Activated naive CD8-positive, alpha-beta T cell treated with anti-CD3 and anti-CD28 coated beads, Interleukin-2, amount 10 ng/mL, durations not matched to agents 7 days and 5 days (primary cell): ENCODE measurements at places on chromosomes 4 and X.

GRCh38 chr4:84699001-84699671 is 116.2 kb downstream of the CDS1 start:
- no peak for DNase-seq
- H3K27me3 ChIP-seq: peaks cover 29% of the 10 kb centered on the region
- no peak overlapping the region for H3K27ac ChIP-seq
- no peaks in the 10 kb centered on the region for H3K36me3 ChIP-seq
- H3K4me3 ChIP-seq: no peak overlapping the region
- peaks cover 11% of the 10 kb centered on the region for H3K4me1 ChIP-seq

- no peak for DNase-seq
- H3K27me3 ChIP-seq: no peaks in the 10 kb centered on the region
- peak overlapping the region; percentile 60 for H3K4me3 ChIP-seq
- peaks cover 31% of the 10 kb centered on the region for H3K4me1 ChIP-seq
These were observed 13.9 kb upstream of the PLAC8 start for GRCh38 chr4:83128240-83128929.

DNA sequence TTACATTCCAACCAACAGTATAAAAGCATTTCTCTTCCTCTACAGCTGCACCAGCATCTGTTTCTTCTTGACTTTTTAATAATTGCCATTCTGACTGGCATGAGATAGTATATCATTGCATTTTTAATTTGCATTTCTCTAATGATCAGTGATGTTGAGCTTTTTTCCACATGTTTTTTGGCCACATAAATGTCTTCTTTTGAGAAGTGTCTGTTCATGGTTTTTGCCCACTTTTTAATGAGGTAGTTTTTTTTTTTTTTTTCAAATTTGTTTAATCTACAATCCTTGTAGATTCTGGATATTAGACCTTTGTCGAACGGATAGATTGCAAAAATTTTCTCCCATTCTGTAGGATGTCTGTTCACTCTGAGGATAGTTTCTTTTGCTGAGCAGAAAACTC is 39.5 kb upstream of the TBC1D19 start:
- peaks cover 2% of the 10 kb centered on the region for H3K27me3 ChIP-seq
- H3K27ac ChIP-seq: no peak overlapping the region
- no peaks in the 10 kb centered on the region for H3K4me1 ChIP-seq

- H3K4me1 ChIP-seq: no peaks in the 10 kb centered on the region
- H3K36me3 ChIP-seq: no peaks in the 10 kb centered on the region
- H3K4me3 ChIP-seq: no peak overlapping the region
- peaks cover 52% of the 10 kb centered on the region for H3K27me3 ChIP-seq
- no peak overlapping the region for H3K27ac ChIP-seq
These were observed 119.2 kb downstream of the CORIN start for GRCh38 chr4:47718696-47719095.

DNA sequence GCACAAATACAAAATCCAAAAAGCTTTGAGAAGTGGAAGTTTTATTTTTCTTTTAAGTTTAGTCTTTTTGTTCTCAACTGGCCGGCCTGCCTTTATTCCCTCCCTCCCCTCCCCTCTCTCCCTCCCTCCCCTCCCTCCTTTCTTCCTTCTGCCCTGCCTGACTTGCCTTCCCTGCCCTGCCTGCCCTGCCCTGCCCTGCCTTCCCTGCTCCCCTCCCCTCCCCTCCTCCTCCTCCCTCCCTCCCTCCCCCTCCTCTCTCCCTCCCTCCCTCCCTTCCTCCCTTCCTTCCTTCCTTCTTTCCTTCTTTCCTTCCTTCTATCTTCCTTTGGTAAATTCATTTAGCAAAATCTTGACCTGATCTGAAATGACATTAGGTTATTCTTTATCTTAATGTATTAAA is 69.8 kb upstream of the LIMCH1 start:
- no peak overlapping the region for H3K4me3 ChIP-seq
- no peaks in the 10 kb centered on the region for H3K36me3 ChIP-seq
- DNase-seq: no peak
- no peak overlapping the region for H3K27ac ChIP-seq
- H3K4me1 ChIP-seq: no peaks in the 10 kb centered on the region
- peaks cover 2% of the 10 kb centered on the region for H3K27me3 ChIP-seq

DNA sequence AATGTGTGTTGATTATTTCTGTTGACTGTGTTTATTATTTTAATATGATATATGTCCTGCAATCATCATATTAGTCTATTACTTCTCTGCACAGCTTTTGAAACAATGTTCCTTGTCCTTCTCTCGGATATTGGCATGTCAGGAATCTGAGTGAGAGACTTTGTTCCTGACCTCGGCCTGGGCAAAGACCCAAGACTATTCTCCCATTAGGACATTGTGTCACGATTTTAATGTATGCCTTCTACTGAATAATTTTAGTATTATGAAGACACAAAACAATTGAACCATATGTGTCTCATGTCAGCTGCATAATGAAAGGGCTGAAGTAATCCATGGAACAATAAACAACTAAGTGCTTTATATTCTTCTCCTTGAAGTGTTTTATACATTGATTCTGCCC is 580.8 kb upstream of the TENM3 start:
- H3K27ac ChIP-seq: no peak overlapping the region
- no peak for DNase-seq
- no peaks in the 10 kb centered on the region for H3K4me1 ChIP-seq
- no peaks in the 10 kb centered on the region for H3K36me3 ChIP-seq
- H3K4me3 ChIP-seq: no peak overlapping the region

DNA sequence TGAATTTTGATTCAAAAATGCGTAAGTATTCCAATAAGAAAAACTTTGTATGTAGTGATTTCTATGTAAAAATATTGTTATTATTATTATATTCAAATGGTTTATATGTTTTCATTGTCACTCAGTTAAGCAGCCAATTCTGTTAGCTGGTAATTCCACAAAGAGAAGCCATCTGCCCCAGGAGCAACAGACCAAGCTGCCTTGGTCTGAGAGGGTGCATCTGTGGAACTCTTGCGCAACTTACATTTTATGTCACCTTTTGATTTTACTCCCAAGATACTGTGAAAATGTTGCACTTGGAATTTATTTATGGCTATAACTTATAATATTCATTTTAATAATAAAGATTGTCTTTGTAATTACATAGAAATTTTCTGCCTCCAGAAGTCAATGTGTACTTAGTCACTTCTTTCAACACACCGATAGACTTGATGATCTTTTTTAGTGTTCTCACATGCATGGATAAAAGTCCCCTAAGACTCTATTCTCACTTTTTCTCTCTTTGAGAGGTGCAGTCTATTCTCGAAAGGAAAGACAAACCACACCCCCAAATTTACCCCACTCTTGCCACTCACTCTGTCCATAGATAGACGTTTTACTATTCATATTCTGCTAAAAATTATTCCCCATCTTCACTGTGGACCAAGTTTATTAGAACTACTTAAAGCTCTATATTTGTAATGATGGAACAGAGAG is 30.6 kb downstream of the GPR174 start:
- peaks cover 62% of the 10 kb centered on the region for H3K36me3 ChIP-seq
- no peak for DNase-seq
- H3K27me3 ChIP-seq: no peaks in the 10 kb centered on the region
- peak overlapping the region; percentile 49 for H3K27ac ChIP-seq
- peak overlapping the region; percentile 60 for H3K4me3 ChIP-seq

DNA sequence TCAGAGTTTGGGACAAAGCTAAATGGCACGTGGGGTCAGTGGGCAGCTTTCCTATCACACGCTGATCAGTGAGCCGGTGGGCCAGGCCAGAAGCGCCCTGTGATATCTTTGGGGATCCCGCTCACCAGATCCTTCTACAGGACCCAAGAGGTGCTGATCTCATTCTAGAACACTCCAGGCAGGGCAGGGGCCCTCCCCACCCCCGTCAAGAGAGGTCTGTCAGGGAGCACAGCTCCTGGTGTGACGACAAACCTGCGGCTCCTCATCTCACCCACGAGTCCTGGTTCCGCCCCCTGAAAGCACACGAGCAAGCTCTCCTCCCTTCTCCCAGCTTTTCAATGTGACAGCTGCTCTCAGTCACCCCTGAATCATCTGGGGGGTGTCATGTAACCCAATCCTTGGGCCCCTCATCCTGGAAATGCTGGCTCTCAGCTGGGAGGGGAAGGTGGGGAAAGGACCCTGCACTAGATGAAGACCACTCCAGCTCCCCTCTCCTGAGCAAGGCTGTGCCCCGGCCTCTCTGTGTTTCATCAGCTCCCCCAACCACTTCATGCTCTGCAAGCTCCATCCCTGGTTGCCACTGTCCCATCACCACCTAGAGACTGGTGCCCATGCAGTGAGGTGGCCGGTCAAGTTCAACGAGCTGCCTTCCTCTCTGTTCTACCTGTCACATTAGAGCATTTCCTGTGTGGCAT is 4.6 kb downstream of the HCFC1 start:
- DNase-seq: no peak
- H3K27me3 ChIP-seq: no peaks in the 10 kb centered on the region
- H3K4me3 ChIP-seq: peak overlapping the region; percentile 100
- H3K27ac ChIP-seq: peak overlapping the region; percentile 100

GRCh38 chrX:66654411-66654810 is 15.5 kb upstream of the EDA2R start:
- DNase-seq: no peak
- no peaks in the 10 kb centered on the region for H3K36me3 ChIP-seq
- H3K4me1 ChIP-seq: no peaks in the 10 kb centered on the region

DNA sequence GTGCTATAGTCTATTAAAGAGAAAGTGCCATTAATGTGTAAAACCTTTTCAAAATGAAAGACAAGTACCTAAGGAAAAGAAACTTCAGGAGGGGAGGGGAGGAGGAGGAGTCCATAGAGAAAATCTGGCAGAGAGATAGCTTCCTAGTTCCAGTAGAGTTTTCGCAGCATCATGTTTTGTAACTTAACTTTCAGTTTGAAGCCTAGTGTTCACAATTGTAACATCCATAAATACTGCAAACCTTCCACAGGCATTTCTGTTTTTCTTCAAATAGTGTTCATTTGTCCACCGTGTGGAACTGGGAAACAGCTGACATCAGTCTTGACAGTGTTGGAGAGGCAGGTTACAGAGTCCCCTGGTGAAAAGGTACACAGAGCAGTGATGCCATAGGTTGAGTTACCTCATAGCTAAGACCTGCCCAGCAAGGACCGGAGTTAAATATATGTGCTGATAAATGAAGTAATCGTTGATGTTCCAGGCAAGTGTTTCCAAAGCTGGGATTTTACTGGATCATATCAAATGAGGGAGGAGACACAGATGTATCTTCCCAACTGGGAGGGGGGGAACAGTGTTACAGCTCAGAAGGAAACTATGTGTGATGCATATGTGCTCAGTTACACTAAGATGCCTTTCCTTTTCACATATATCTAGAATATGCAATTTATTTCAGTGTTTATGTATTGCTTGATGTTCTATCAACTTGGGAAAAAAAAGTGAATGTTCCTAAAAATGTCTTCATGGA is 369.5 kb upstream of the FAM241A start:
- H3K4me1 ChIP-seq: no peaks in the 10 kb centered on the region
- H3K27me3 ChIP-seq: no peaks in the 10 kb centered on the region
- DNase-seq: no peak
- H3K36me3 ChIP-seq: no peaks in the 10 kb centered on the region

DNA sequence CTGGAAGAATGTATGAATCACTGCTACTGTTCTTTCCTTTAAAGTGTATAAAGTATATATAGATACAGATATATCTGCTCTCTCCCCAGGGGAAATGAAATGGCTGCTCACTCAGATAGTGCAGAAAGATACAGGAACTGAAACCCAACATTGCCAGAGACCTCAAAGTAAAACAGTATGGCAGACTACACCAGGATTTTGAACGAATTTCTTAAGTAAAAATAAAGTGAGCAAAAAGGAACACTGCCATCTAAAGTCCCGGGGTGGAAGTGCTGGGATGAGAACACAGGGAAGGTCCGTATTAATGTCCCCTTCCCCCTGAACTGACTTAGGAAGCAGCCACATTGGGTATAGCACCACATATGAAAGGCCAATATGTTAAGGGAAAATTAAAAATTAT is 93.4 kb downstream of the TMA16 start:
- no peak for DNase-seq
- peaks cover 5% of the 10 kb centered on the region for H3K27me3 ChIP-seq
- no peak overlapping the region for H3K4me3 ChIP-seq
- no peak overlapping the region for H3K27ac ChIP-seq
- H3K4me1 ChIP-seq: no peaks in the 10 kb centered on the region
- H3K36me3 ChIP-seq: no peaks in the 10 kb centered on the region

DNA sequence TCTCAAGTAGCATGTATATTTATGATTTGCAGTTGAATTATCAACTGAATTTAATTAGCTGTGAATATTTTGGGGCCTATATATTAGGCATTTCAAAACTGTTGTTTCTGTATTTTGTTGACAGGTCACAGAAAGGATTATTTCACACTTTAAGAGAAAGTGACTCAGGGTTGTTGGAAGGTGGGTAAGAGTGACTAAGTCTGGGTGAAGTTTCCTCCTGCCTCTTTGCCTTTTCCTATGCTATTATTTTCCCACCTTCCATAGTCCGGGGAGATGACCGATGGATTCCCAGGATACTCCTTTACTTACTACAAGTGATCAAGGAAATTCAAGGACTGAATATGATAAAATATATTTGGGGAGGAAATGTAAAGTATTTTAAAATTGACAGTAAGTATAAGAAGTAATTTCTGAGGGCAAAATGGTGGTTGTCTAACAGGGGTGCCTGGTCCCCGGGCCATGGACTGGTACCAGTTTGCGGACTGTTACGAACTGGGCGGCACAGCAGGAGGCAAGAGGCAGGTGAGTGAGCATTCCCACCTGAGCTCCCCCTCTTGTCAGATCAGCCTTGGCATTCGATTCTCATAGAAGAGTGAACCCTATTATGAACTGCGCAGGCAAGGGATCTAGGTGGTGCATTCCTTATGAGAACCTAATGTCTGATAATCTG is 175.5 kb upstream of the GPRIN3 start:
- H3K36me3 ChIP-seq: peaks cover 4% of the 10 kb centered on the region
- no peak for DNase-seq
- H3K4me3 ChIP-seq: no peak overlapping the region
- no peak overlapping the region for H3K27ac ChIP-seq

DNA sequence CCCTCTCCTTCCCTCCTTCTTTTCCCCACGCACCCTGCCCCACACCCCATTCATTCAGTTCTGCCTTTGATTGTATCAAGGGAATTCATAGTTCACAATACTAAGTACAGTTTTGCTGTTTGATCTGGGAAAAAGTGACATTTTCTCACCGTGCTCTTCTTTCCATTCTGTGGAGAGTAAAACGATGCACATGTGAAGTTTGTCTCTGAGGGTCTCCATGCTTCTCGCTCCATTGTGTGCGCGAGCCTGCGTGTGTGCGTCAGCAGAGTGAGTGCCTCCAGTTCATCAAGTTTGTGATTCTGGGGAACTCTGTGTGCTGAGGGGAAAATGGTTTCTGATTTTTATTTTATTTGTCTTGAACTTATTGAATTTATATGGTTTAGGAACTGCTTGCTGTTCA is 1.9 kb downstream of the STK26 start:
- no peaks in the 10 kb centered on the region for H3K27me3 ChIP-seq
- H3K4me1 ChIP-seq: peaks cover 31% of the 10 kb centered on the region
- H3K27ac ChIP-seq: peak overlapping the region; percentile 89
- no peak for DNase-seq
- peaks cover 17% of the 10 kb centered on the region for H3K36me3 ChIP-seq
- H3K4me3 ChIP-seq: peak overlapping the region; percentile 95

GRCh38 chr4:41456559-41457101 is 81.3 kb upstream of the LIMCH1 start:
- no peaks in the 10 kb centered on the region for H3K4me1 ChIP-seq
- peaks cover 3% of the 10 kb centered on the region for H3K27me3 ChIP-seq
- no peak for DNase-seq

- H3K27ac ChIP-seq: no peak overlapping the region
- no peak for DNase-seq
- H3K4me1 ChIP-seq: peaks cover 12% of the 10 kb centered on the region
- no peaks in the 10 kb centered on the region for H3K27me3 ChIP-seq
These were observed 152.8 kb downstream of the TMEM164 start for GRCh38 chrX:110155759-110156158.

- peaks cover 5% of the 10 kb centered on the region for H3K4me1 ChIP-seq
- H3K36me3 ChIP-seq: peaks cover 22% of the 10 kb centered on the region
- no peak for DNase-seq
- no peaks in the 10 kb centered on the region for H3K27me3 ChIP-seq
- H3K27ac ChIP-seq: no peak overlapping the region
These were observed 126.1 kb downstream of the PTTG2 start for GRCh38 chr4:38086151-38086848.
